ENCODE measurements at places on chromosomes 16 and 17. TPM values are rescaled to one million over a fixed set of nuclear protein-coding genes. Genes with fewer than 3 reads are reported as not detected.

Gene NDUFB10
- total RNA-seq = 254 TPM

Gene GSPT1
- total RNA-seq = 47.7 TPM

Gene CES1
- 0.82 TPM for total RNA-seq

Gene ABAT
- 7.2 TPM for total RNA-seq

Gene KRTAP1-1
- total RNA-seq = not detected

Gene PRAC1
- total RNA-seq = not detected

Gene AHSP
- total RNA-seq = not detected

Gene RAB11FIP3
- 26.7 TPM for total RNA-seq

Gene MT1A
- 7.5 TPM for total RNA-seq

Gene YPEL3
- total RNA-seq = 50.2 TPM

Data from pericardium fibroblast (primary cell).